GM23248 (cell line): ENCODE measurements at places on chromosomes 12 and 14. TPM values are rescaled to one million over a fixed set of nuclear protein-coding genes. Genes with fewer than 3 reads are reported as not detected.

Gene FGF6
- not detected in 2 replicates for total RNA-seq

DNA sequence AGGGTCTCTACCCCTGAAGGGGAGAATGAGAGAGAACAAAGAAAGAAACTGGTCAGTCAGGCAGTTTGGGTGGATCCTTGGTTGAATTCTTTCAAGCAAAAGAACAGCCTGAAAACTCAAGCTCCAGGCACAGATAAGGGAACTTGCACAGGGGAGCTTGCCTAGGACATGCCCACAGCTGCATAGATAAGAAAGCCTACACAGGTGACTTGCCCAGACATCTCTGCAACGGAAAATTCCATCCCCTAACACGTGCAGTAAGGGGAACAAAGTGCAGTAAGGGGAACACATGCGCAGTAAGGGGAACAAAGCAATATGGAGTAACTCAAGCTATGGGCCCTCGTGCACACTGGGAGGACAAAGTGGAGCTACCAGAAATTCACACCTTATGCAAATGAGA, 540.1 kb upstream of the MIS18BP1 start:
- DNase-seq = no peak

- peak; percentile 35 for DNase-seq
Measured at GRCh38 chr14:80504781-80505180, 293.5 kb upstream of the DIO2 start.

Gene PITPNM2
- total RNA-seq = 2.0 and 2.1 TPM in 2 replicates

DNA sequence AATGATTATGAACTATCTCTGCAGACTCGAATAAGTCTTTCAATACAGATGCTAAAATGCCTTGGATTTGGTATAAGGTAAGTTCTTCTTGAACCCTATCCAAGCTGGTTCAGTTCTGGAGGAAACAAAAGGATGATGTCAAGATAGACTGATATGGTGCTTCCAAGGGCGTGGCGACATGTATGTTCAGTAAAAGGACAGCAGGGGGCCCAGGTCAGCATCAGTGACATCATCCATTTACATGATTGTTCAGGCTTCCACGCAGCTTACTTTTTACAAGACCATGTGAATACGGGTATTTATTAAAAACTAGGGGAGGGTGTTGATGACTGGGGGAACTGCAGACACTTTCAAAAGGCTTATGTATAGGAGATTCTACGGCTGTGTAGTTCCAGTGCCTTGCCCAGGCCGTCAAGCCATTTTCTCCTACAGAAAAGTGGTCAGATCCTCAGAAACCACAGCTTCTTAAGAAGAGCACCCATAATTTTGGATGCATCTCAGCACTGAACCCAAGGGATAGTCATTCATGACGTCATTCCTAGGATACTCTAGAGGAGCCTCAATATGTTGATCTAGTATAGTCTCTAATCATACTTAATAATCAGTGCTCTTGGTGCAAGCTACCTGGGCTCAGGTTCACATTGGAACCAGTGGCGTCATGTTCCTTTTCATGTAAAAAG, 527.7 kb downstream of the FUT8 start:
- peak; percentile 34 for DNase-seq

Gene CEP128
- total RNA-seq = 0.76 and 5.2 TPM in 2 replicates

- DNase-seq = no peak
Measured at GRCh38 chr14:99684410-99684934, 374 bp downstream of the CYP46A1 start.

- DNase-seq = no peak
Measured at GRCh38 chr12:68508576-68508975, 102.1 kb upstream of the RAP1B start.

Gene C12orf50
- not detected in 2 replicates for total RNA-seq

DNA sequence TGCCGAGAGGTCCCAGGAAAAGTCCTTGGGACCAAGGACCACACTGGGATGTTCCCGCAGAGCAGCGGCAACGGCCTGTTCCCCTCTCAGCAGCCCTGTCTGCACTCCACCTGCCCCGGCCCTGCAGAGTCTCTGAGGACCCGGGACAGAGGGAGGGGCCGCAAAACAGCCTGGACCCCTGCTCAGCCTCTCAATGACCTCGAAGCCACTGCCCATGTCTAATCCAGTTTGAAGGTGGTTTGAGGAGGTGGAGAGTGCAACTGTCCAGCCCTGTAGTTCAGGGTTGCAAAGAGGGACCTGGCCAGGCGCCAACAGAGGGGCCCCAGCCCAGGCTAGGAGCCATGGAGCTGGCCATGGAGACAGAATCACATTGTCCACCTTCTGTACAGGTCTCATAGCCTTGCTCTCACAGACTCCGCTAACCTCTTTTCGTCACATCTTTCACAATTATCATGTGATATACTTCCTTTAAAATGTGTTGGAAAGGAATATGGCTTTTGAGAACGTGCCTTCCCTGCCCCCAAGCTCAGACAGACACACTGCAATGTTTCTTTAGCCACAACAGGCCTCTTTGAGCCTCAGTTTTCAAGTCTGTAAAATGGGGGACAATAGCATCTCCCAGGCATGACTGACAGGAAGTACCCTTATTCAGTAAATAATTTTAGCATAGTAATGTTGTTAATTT, 49.3 kb downstream of the ACTN1 start:
- no peak for DNase-seq

Gene TAS2R8
- not detected in 2 replicates for total RNA-seq

DNA sequence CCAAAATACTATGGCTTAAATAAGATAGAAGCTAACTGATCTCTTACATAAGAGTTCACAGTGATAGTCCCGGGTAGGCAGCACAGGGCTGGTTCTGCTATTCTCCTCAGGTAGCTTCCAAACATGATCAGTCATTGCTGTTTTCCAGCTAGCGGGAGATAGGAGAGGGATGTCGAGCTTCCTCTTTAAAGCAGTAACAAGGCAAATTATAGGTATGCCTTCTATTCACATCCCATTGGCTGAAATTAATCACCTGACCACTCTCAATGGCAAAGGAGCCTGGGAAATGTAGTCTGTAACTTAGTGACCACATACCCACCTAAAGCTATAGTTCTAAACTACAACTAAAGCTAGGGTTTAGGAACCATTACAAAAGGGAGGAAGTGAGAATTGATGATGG, 34.5 kb upstream of the VRK1 start:
- peak; percentile 65 for DNase-seq

GRCh38 chr14:62097072-62097471, 334.9 kb downstream of the SNAPC1 start:
- peak; percentile 10 for DNase-seq

DNA sequence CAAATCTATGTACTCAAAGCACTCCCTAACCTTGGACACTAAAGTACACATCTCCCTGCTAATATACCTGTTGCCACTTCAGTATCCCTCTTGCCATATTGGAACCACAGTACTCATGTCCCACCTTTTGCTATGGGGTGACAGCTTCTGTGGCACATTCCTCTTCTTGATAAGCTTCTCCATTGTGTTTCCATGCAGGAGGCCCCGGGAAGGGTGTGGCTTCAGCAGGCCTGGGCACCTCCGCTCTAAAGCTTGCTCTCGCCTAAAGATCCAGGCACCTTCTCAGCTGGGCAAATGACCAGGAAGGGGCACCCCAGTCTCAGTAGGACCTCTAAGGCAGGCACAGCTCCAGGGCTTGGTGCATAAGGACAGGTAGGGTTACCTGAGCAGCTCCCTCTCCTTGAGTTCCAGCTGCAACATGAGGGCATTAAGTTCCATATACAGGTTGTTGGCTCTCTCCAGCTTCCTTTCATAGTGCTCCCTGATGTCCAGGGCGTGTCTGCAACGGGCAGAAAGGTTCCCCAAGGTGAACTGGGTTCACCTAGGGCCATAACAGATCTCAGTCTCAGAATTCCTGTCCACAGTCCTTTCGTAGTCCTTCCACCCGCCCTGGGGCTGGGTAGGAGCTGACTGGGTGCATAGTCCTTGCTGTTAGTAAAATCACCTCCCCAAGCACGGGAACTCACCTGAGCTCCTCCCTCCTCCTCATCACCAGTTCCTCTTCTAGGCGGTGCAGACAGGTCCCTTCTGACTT, 15.9 kb downstream of the MAP3K12 start:
- DNase-seq = no peak

Gene CHFR
- total RNA-seq = 26.5 and 29.5 TPM in 2 replicates

- no peak for DNase-seq
Measured at GRCh38 chr14:57797160-57797559, 68.7 kb downstream of the SLC35F4 start.

DNA sequence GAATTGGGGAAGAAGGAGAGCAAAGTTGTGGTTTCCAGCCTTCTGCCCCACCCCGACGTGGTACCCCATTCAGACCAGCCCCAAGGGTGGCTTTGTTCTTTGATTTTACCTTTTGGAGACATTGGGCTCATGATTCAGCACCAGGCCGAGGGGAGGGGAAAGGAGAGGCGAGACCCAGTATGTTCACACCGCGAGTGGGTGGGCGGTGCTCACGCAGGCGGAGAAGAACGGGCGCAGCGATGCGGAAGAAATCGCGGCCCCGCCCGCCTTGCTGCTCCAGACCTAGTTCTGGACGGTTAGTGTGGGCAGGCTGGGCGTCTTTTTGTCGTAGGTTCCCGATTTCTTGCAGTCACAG, 963 bp downstream of the ATL1 start:
- DNase-seq = peak; percentile 89

DNA sequence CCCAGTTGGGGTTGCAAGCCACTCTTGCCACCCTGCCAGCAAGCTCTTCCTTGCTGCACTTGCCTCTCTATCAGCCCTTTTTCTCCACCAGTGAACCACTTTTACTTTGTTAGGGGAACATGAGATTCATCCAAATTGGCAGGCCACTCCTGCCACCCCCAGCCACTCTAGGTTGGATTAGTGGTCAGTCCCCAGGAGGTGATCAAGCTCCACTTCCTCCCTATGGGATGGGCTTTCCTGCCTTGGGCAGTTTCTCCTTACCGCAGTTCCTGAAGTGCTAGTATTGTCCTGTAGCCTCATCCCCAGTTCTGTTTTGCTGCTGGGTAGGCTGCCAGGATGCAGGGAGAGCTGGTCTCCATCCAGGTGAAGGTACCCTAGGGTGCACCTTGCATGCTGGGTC, 104.5 kb downstream of the ALG10 start:
- DNase-seq = no peak

- peak; percentile 87 for DNase-seq
Measured at GRCh38 chr12:57175428-57176138, 28.2 kb upstream of the LRP1-AS start.

DNA sequence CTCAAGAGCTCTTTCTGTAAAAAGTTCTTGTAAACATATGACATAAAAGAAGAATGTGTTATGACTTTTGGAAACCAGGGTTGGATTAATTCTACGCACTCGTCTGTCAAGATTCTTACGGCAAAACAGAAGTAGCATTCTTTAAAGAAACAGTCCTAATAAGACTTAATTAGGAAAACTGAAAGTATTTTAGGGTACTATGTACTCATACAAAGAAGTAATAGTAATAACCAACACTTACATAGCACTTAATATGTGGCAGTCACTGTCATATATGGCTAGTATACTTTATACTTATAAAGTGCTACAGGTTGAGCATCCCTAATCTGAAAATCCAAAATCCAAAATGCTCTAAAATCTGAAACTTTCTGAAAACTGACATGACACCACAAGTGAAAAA, 72.9 kb upstream of the ST8SIA1 start:
- DNase-seq = no peak

GRCh38 chr12:91622981-91623380, 440.4 kb upstream of the DCN start:
- no peak for DNase-seq

GRCh38 chr12:111448266-111448830, 42.6 kb downstream of the SH2B3 start:
- DNase-seq = no peak

GRCh38 chr12:56408799-56409417, 40.3 kb downstream of the TIMELESS start:
- DNase-seq = no peak

- DNase-seq = no peak
Measured at GRCh38 chr14:94821705-94822104, 51.8 kb upstream of the GSC start.

DNA sequence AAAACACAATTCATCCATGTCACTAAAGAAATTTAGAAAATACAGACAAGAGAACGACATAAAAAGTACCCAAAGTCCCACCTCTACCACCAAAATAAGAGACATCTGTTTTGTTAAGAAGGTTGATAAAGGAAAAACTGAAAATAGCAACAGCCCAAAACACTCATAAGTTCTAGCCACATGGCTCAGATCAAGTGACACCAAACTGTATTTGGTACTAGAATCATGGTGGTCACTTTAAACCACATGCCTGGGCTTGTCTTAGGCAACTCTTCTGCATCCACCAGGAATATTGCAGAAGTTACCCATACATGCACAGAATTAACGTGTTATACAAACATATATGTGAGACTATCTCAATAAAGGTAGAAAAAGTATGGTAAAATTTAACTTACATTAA, 78.2 kb upstream of the GTF2A1 start:
- no peak for DNase-seq

- no peak for DNase-seq
Measured at GRCh38 chr12:20144341-20144740, 224.0 kb upstream of the PDE3A start.

Gene RHOJ
- 1.2 and 1.6 TPM in 2 replicates for total RNA-seq

Gene ACSM4
- total RNA-seq = not detected in 2 replicates

- DNase-seq = no peak
Measured at GRCh38 chr14:53605562-53605961, 351.1 kb downstream of the BMP4 start.

DNA sequence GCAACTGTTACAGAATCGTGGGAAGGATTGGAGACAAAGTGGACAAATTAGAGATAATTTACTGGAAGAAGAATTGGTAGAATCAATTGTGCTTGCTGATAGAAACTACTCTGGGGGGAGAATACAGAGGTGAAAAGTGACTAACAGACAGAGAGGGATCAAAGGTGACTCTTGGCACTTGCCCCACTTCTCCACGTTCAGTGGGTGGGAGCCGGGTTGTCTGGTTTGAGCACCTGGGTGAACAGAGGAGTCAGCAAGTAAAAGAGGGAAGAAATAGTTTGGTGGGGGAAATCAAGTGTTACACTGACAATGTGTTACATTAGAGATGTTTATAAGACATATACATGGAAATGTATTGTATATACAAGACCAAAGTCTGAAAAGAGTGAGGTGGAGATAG, 69.1 kb downstream of the PPP2R5E start:
- no peak for DNase-seq

DNA sequence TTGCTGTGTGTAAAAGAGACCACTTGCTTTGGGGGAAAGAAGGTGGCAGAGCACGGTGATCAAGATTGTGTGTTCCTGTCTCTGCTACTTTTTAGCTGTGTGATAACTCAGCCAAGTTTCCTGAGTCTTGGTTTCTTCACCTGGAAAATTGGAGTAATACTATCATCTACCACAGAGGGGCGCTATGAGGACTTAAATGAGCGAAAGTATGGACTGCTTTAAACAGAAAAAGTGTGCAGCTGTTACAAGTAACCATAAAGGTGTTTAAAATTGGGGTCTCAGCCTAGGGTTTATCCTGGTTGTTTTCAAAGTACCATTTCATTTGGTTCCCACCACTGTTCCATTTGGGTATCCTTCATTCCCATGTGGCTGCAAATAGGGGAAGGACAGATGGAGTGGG, 65.9 kb upstream of the WSCD2 start:
- peak; percentile 34 for DNase-seq
